ENCODE measurements at places on chromosomes 6 and 20. TPM values are rescaled to one million over a fixed set of nuclear protein-coding genes. Genes with fewer than 3 reads are reported as not detected.

The TMEM14B gene
- polyA plus RNA-seq, result 109 TPM

- DNase-seq, result no peak
Measured at GRCh38 chr6:137112067-137112355, 61.4 kb downstream of the IL22RA2 start.

DNA sequence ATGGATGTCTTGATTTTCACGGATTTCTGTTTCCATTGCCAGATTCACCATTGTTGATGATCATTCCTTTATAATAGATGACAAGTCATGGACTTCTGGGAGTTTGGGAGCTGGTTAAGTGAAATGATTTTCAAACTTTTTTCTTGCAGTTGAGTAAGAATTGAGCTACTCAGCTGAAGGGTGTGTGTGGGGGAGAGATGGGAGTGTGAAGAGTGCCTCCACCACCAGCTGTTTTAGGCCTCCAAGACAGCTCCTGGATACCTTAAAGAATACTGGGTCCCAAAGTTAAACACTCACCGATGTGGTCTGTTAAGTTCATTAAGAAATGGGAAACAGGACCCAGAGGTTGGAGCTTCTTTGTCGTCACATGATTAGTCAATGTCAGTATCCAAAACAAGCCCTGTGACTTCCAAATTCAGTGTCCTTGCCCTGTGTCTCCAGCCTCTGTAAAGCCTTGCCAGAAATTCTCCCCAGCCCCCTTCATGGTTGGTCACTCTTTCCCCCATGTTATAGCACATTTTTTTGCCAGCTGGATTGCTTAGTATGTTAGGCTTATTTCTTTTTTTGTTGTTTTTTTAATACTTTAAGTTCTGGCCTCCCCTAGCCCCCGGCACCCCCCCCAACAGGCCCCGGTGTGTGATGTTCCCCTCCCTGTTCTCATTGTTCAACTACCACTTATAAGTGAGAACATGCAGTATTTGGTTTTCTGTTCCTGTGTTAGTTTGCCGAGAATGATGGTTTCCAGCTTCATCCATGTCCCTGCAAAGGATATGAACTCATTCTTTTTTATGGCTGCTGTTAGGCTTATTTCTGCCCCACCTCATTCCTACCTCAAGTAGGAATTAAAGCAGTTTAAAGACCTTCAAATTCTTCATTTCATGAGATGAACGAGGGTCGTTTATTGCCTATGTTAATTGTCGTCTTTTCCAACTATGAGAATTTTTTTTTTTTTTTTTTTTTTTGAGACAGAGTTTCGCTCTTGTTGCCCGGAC lies 26.9 kb downstream of the BICRAL start:
- no peak for DNase-seq

DNA sequence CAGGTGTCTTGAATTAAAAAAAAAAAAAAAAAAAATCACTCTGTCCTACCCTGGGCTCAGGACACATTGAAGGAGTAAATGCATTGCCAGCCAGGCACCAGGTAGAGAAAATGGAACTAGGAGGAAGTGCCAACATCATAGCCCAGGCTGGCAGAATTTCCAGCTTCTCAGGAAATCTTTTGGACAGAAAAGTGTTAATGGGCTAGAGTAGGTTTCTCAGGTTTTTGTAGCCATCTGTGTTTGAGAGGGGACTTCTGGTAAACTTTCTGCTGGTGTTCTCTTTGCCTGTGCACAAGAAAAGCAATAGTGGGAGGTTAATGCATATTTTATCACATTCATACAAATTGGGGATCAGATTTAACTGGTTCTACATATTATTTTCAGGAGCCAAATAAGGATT lies 678.3 kb upstream of the NRSN1 start:
- no peak for DNase-seq

GRCh38 chr20:36957875-36958667 lies 6.6 kb upstream of the SAMHD1 start:
- DNase-seq, result no peak

GRCh38 chr20:17562804-17563305 lies 7.0 kb upstream of the DSTN start:
- no peak for DNase-seq

GRCh38 chr20:15031546-15032351 lies 694.3 kb upstream of the FLRT3 start:
- DNase-seq, result no peak

The CDH26 gene
- 0.78 TPM for polyA plus RNA-seq

DNA sequence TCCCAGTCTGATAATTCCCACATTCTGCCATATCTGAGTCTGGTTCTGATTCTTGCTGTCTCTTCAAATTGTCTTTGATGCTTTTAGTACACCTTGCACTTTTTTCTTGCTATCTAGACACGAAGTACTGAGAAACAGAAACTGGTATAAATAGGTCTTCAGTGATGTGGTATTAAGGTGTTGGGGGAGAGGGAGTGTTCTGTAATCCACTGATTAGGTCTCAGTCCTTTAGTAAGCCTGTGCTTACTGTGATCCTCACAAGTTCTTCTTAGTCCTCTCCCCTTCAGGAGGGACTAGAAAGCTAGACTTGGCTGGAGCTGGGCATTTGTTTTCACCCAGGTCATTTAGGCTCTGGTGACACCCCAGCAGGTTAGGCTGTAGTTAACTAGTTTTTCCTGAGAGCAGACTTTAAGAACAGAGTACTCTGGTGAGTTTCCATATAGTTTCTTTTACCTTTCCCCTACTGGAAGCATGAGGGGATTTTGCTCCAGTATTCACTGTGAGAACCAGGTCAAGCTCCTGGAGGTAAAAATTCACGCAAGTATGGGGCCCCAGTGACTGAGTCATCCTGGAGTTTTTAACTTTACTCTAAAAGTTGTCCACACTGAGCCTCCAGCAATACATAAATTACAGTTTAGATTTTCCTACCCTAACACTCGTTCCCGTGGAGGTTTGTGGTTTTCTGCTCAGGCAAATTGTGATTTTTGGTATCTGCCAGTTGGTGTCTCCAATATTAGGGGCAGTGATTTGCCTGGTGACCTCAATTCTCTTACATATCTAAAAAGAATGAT lies 154.6 kb downstream of the CDKAL1 start:
- DNase-seq, result no peak

DNA sequence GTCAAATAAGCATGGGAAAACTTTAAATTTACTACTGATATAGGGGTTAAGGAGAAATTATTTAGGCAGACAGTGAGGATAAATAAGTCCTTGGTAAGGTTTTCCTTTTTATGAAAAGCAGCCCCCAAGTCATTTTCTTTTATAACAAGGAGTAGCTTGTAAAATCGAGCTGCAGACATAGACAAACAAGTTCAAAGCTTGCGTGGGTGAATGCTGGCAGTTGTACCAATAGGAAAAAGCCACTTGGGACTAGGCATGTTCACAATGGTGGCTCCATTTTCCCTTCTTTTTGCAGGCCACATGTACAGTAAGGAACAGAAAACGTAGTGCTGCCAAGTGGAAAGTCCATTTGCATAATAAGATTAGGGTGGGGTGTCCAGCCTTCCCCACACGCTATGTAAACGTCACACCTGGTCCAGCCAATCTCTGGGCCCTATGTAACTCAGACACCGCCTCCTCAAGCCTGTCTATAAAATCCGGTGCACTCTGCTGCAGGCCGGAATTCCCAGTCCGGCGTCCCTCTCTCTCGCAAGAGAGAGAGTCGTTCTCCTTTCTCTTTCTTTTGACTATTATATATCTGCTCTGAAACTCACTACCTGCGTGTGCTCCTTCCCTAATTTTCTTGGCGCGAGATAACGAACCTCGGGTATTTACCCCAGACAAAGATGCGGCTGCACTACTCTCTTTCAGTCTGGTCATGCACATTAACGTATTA lies 217.1 kb upstream of the MAN1A1 start:
- no peak for DNase-seq

The ZNF335 gene
- polyA plus RNA-seq, result 12.4 TPM

GRCh38 chr20:61611401-61612180 lies 359.5 kb downstream of the CDH4 start:
- no peak for DNase-seq

GRCh38 chr6:150312395-150312794 lies 56.4 kb upstream of the IYD start:
- no peak for DNase-seq

The SLC22A7 gene
- not detected for polyA plus RNA-seq

The RNF5 gene
- 145 TPM for polyA plus RNA-seq

The PGC gene
- 0.25 TPM for polyA plus RNA-seq

The PRR18 gene
- 0.16 TPM for polyA plus RNA-seq

The TNNC2 gene
- 7.6 TPM for polyA plus RNA-seq

The JPH2 gene
- 0.83 TPM for polyA plus RNA-seq

GRCh38 chr6:102149191-102149590 lies 755.7 kb downstream of the GRIK2 start:
- DNase-seq, result no peak

- no peak for DNase-seq
Measured at GRCh38 chr20:46652699-46653098, 1.4 kb upstream of the SLC13A3 start.

- DNase-seq, result no peak
Measured at GRCh38 chr6:2147261-2147660, 98.1 kb downstream of the GMDS start.

GRCh38 chr6:158047127-158047518 lies 65.5 kb downstream of the SYNJ2 start:
- no peak for DNase-seq

The KLHDC3 gene
- 240 TPM for polyA plus RNA-seq

- DNase-seq, result no peak
Measured at GRCh38 chr20:13085275-13085674, 76.5 kb downstream of the SPTLC3 start.

- DNase-seq, result peak; percentile 51
Measured at GRCh38 chr6:127483399-127484055, 24.3 kb upstream of the KIAA0408 start.

DNA sequence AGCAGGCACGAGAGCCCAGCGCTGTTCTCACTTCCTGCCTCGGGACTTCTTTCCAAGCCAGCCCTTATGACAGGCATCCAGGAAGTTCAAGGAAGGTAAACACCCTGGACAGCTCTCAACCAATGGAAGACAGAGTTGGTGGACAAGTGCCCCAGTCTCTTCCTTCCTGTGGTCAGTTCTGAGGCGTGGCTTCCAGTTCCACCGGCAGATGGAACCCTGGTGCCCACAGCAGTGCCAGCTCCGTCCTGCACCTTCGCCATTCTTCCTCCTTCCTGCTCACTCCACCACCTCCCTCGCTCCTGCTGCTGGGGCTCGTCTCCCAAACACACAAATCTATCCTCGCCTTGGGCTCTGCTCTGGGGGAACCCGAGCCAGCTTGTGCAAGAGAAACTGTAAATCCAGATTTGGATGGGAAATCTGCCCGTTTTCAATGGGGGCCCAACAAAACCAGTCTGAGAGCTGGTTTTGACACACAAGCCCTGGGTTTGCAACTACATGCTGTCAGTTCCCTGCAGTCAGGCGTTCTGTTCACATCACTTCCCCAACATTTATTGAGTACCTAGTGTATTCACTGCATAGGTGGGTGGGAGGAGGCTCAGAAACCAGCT lies 162.7 kb downstream of the GRM4 start:
- DNase-seq, result peak; percentile 42

The CABLES2 gene
- polyA plus RNA-seq, result 10.5 TPM

DNA sequence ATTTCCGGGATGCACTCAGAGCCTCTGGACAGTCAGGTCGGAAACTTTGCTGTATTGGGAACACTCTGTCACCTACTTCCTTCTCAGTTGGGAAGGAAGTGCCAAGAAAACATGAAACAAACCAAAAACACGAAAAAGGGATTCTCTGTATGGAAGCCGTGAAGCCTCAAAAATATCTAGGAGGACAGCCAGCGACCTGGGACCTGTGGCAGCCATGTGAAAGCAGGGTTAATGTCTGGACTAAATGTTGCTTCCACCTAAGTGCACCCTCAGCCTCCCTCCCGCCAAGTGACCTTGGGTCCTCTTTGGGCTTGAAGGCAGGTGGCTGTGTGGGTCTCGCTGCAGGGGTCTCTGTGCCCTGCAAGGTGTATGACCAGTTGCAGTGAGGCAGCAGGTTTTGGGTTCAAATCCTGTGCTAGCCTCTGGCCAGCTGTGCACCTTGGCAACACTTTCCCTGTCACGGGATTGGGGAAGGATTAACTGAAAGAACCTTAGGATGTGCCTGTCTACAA lies 851 bp downstream of the MAVS start:
- DNase-seq, result no peak

The SLC13A3 gene
- 15.4 TPM for polyA plus RNA-seq

All from H1 (cell line).